ENCODE measurements at places on chromosomes 1 and 21.
A peak's percentile ranks its signal among the peaks of the same experiment; 100 is the strongest.

GRCh38 chr1:154467434-154468102 is 34.5 kb upstream of the TDRD10 start:
- no peak for DNase-seq

GRCh38 chr1:41927118-41927517 is 8.4 kb upstream of the HIVEP3 start:
- DNase-seq: no peak

DNA sequence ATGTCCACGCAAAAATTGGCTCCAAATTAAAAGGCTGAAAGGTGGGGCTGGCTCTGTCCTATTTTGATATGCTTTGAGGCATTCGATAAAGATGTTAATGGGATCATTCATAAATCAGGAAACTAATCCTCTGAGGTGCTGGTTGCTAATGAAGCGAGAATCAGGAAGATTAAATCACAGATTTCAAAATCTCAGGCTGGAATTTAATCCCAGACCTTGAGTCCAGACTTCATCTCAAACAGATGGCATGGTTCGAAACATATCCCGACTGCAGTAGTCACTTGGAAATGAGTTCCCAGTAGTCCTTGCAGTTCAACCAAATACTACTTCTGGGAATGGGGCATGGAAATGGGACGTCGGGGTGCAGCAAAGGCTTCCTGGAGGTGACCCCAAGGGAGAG is 4.5 kb upstream of the KLF17 start:
- DNase-seq: no peak

DNA sequence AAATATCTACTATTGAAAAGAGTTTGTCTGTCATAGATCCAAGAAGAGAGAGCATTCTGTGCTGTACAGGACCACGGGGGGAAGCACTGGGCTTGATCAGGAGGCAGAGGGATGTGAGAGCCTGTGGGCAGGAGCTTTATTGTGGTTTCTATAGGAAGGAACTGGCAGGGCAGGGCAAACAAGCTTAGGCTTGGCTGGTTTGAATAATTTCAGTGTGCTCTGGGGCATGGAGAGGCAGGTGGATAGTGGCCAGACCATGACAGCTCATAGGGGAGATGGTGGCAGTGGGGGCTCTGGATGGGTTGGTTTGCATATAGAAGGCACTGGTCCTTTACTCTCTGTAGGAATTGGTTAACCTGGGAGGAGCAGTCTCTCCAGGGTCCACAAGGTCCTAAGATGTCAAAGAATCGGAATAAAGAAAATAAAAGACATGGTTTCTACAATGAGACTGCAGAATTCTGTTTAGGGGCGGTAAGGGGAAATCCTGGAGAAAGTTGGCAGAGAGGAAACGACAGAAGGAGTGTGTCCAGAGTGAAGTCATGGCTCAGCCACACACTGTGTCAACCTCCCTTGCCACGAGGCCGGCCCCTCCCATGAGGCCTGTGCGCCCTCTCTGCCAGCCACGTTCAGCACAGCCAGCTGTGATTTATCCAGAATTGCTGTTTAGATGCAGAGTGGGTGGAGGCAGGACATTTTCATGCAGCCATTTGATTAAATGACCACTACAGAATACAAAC is 81.7 kb upstream of the PGBD5 start:
- DNase-seq: peak; percentile 12

- no peak for DNase-seq
Measured at GRCh38 chr21:44820851-44821250, 3.0 kb upstream of the SUMO3 start.

GRCh38 chr1:234841281-234841680 is 231.3 kb upstream of the IRF2BP2 start:
- no peak for DNase-seq

- peak; percentile 74 for DNase-seq
Measured at GRCh38 chr1:46446646-46447498, 42.8 kb upstream of the DMBX1 start.

- no peak for DNase-seq
Measured at GRCh38 chr21:46518983-46519583, 60.4 kb downstream of the DIP2A start.

GRCh38 chr1:179583771-179584320 is 7.8 kb upstream of the TDRD5 start:
- DNase-seq: no peak

DNA sequence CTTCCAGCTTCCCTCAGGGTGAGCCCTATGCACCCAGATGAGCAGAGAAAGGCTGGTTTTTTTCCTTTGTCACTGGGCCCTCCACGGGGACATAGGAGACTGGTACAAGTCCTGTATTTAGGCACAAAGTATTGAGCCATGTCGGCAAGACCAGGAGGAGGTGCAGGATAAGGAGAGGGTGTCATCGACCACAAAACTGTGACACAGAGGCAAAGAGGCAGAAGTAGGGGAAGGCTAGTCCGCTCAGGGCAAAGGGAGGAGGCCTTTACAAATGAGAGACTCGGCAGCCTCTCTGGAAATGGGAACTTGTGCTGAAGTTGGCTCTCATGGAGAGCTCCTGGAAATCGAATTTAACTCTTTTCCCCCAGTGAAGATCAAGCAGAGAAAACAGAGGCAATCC is 70.7 kb upstream of the CAMK1G start:
- no peak for DNase-seq

DNA sequence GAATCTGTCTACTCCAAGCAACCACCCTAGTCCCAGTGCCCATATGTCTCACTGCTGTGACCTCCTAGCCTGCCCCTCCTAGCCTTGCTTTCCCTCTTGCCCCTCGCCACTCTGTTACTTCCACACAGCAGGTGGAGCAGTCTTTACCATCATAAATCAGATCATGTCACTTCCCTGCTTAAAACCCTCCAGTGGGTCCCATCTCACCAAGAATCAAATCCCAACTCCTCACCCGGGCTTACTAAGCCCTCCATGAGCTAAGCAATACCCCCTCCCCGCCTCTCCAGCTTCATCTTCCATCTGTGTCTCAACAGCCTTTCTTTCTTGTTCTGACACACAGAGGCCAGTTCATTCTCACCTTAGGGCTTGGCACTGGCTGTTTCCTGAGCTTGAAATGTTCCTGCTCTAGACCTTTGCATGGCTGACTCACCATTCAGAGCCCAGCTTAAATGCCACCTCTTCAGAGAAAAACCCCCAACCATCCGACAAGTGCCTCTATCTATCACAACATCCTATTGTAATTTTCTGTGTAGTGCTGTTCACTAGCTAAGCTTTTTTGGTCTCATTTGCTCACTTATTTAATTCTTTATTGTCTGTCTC is 22.3 kb downstream of the KNCN start:
- DNase-seq: no peak

DNA sequence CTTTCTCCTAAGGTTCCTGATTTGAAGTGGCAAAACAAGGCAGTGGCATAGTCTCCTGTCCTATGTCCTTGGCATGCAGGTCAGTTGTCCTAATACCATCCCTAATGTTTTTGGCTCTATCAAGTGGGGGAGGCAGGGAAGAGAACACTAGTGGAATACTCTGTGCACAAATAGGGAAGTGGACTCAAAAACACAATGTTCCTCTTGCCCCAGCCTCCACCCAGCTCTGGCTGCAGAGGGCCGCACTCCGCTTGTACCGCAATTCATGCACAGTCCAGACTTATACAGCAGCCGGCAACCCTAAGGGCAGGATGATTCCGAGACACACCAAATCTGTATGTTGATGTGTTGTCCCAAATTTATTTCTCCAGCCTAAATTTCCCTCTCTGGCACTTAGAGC is 14.5 kb downstream of the PLEKHO1 start:
- DNase-seq: no peak

DNA sequence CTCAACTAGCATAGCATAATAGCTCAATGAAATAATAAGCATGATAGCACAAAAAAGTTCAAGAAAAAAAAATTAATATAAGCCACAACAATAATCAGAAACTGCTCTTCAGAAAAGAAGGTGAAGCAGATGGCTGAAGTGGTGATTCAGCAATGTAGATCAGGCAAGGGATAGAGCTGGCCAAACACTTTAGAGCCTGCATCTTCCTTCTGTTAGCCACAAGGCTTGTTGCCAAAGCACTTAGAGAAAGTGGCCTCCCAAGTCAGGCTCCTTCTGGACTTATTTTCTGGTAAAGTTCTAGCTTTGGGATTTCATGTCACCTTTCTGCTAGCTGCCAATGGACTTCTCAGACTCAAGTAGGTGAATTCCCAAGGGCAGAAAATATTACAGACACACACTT is 60.3 kb upstream of the C1orf87 start:
- DNase-seq: no peak

DNA sequence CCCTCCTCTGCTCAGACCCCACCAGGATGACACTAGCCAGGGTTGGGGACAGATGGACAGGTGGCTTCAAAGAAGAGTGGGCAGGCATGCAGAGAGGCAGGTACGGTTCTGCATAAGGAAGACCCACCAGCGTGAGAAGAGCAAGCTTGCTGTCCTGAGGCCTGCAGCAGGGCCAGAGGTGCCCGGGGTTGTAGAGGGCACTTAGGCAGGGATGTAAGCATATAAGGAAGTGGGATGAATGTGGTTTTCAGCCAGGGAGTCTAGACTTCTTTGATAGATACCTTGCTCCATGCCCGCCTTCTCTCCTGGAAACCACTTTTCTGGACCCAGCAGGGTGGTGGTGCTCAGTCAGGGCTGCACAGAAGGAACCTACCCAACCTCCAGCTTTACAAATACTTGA is 1.4 kb downstream of the TTC39A start:
- DNase-seq: no peak

DNA sequence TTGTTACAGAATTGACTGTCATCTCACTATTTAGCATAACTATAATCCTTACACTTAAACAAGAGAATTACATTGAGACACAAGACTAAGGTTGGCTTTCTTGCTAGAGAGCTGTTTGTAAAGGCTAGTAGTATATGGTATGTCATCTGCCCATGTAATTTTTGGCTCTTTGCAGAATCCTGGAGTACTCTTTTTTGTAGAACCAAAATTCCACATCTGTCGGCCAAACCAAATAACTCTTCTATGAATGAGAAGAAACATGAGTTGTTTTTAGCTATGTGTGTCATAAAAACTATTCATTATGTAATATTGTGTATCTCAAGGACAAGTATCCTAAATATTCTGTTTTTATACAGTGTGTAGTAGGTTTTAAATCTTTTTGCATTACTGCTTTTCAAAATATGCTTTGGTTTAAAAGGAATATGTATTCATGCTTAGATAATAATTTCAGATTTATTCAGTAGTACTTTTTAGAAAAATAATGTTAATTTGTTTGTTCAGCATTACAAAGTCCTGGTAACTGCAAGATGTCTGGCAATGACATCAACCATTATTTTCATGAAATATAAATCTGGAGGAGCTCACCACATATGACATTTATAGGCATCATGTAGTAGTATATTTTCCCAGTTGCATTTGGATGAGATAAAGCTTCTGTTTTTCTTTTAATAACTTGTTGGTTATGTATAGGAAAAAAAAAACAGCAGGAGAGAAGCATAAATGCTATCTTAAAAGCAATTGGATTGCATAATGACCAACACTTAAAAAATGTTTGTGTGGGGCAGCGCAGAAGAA is 159.8 kb downstream of the HS2ST1 start:
- DNase-seq: no peak

DNA sequence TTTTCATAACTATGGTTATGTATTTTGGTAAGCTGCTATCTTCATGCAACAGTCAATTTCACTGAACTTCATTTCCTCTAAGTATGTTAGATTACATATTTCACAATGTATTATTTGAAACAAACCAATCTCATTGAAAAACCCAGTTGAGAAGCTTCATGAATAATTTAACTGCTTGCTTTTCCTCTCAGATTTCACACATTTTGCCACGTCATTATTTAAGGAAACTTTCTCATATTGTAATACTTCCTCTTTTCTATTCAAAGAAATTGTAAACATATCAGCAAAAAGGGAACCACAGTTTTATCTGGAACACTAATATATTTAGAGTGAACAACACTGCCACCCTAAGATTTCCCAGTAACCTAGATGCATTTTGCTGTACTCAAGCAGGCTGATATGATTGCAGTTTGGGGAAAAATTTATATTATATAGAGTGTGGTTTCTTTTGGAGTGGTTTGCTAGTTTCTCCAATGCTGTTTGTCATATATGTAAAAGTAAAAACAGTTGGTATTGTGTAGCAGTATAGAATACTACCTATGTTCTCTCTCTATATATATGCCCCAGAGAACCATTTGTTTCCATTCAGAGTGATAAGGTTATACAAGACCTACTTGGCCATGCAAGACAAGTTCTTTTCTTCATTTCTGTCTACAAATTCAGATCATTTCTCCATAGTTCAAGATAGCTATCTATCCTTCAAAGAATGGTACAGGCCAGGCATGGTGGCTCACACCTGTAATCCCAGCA is 28.4 kb upstream of the AHCTF1 start:
- peak; percentile 52 for DNase-seq

DNA sequence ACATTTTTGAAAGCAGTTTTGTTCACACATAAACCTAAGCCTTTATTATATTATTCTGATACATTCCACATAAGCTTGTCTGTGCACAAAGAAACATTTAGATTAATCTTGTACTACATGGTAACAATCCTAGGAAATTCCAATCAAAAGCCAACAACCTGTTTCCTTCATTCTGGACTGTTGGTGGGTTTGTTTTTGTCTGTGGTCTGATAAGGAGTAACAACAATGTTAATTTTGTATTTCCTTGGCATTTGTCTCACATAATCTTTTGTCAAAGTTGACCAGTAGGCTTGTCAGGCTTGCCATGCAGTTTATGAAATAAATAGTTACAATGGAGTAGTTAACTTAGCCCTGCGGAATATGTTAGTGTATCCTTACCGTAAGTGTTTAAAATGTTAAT is 183.3 kb downstream of the DHRS3 start:
- no peak for DNase-seq

DNA sequence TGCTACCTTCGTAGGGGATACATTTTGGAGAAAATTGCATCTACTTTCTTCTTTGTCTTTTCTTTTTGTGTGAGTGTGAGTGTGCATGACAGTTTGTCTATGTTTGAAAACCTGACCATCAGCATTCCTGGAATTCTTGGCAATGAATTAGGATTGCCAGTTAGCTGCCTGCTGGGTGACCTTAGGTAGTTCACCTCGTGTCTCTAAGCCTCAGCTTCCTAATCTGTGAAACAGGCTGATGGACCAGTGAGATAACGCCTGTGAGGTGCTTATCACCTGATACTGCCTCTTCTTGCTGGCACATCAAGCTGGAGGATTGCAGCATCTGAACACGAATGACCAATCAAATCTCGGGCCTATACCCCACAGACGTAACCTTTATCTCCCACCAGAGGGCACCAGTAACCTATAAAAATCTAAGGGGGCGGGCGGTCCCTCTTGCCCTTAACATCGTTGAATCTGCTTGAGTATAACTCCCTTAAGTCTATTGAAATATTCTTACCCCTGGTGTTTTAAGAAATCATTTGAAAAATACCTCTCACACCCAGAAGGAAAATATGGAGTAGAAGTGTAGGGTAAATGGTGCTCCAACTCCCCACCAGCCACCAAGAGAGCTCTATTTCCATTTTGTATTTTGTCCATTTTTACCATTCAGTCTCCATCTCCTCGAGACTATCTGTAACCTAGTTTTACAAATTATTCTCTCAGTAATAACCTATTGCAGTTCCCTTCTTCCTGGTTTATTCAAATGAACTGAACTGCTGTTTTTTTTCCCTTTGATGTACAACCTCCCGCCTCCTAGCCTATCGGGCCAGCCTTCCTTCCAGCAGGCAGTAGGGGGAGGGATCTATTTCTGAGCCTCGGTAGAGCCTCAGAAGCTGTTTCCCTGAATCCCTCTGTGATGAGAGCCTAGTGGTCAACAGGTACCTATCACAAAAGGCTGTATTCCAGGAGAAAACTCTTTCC is 49.7 kb downstream of the MDM4 start:
- DNase-seq: peak; percentile 90

GRCh38 chr1:151898519-151898991 is 10.8 kb downstream of the THEM4 start:
- no peak for DNase-seq

Measured in OCI-LY7 (cell line).